Chondrocyte (in vitro differentiated cells): ENCODE measurements at places on chromosomes 5 and 9. TPM values are rescaled to one million over a fixed set of nuclear protein-coding genes. Genes with fewer than 3 reads are reported as not detected.

DNA sequence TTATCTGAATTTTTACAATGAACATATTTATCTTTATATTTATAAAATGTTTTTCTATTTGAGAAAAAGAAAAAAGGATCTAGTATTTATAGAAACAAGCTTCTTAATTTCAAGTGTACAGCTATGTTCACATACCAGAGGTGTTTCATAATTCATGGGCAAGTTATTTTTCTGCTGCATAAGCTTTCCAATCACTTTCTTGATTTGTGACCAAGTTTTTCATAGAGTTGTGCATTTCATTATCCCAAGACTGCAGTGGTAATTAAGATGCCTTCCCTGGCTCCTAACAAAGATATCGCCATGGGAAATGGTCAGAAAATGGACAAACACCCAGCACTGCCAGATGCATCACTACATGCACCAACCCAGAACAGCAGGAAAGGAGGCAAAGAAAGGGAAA lies 124.6 kb downstream of the GNAQ start:
- no peak overlapping the region for H3K4me3 ChIP-seq
- H3K36me3 ChIP-seq, result peaks cover 1% of the 10 kb centered on the region
- no peak overlapping the region for H3K27ac ChIP-seq
- H3K4me1 ChIP-seq, result peaks cover 35% of the 10 kb centered on the region
- no peak for DNase-seq
- no peaks in the 10 kb centered on the region for H3K27me3 ChIP-seq

- H3K4me3 ChIP-seq, result no peak overlapping the region
- DNase-seq, result no peak
- H3K27ac ChIP-seq, result no peak overlapping the region
- no peaks in the 10 kb centered on the region for H3K4me1 ChIP-seq
- no peaks in the 10 kb centered on the region for H3K36me3 ChIP-seq
These were observed 181.3 kb upstream of the ST8SIA4 start for GRCh38 chr5:101084353-101084752.

GRCh38 chr9:81656004-81656403 lies 33.3 kb downstream of the TLE1 start:
- H3K36me3 ChIP-seq, result peaks cover 8% of the 10 kb centered on the region
- H3K4me1 ChIP-seq, result peaks cover 18% of the 10 kb centered on the region

DNA sequence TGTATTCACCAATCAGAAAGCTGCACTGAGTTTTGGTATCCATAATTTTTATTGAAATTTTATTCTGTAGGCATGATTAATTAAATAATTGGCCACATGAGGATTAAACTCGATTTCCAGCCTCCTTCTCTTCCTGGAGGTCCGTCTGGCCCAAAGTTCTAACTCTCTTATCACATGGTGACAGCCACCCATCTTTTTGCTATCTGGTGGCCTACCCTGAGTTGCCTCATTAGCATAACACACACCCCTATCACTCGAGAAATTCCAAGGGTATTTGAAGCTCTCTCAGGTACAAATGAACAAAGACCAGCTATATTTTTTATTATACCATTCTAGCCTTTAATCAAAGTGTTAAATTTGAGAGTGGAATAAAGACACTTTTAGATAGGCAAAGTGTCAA lies 57.7 kb downstream of the APC start:
- no peak overlapping the region for H3K4me3 ChIP-seq
- DNase-seq, result no peak
- H3K27ac ChIP-seq, result peak overlapping the region; percentile 62
- H3K4me1 ChIP-seq, result peaks cover 43% of the 10 kb centered on the region
- H3K36me3 ChIP-seq, result peaks cover 24% of the 10 kb centered on the region

DNA sequence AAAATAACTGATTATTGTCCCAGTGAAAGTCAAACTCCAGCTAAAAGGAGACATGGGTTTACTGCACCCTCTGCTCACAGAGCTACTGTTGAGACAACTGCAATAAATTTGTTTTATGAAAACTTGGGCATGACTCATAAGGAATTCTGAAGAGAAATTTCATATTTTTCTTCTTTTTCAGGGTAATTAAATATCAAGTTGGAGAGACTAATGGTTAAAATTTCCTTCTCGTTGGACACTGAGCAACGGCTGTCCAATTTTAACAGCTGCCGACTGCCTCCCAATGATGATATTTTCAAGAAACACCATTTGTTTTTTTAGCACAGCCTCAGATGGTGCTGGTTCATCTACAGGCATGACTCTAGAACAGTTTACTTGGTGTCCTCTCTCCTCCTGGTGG lies 259.2 kb upstream of the RGMB start:
- no peaks in the 10 kb centered on the region for H3K27me3 ChIP-seq
- DNase-seq, result no peak
- H3K36me3 ChIP-seq, result no peaks in the 10 kb centered on the region
- peaks cover 18% of the 10 kb centered on the region for H3K4me1 ChIP-seq

DNA sequence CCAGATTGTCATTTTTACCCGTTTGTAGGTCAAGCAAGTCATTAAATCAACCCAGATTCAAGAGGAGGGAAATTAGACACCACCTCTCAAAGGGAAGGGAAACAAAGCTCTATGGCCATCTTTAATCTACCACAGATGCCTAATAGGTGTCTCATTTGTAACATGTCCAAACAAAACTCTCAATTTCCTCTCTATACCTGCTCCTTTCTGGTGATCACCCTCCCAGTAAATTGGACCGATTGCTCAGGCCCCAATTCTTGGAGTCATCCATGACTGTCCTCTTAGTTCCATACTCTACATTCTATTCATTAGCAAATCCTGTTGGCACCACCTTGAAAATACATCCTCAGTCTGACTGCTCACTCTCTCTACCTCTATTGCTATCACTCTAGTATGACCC lies 22.1 kb upstream of the UGCG start:
- H3K27me3 ChIP-seq, result no peaks in the 10 kb centered on the region
- DNase-seq, result no peak
- H3K4me1 ChIP-seq, result no peaks in the 10 kb centered on the region
- H3K4me3 ChIP-seq, result no peak overlapping the region

DNA sequence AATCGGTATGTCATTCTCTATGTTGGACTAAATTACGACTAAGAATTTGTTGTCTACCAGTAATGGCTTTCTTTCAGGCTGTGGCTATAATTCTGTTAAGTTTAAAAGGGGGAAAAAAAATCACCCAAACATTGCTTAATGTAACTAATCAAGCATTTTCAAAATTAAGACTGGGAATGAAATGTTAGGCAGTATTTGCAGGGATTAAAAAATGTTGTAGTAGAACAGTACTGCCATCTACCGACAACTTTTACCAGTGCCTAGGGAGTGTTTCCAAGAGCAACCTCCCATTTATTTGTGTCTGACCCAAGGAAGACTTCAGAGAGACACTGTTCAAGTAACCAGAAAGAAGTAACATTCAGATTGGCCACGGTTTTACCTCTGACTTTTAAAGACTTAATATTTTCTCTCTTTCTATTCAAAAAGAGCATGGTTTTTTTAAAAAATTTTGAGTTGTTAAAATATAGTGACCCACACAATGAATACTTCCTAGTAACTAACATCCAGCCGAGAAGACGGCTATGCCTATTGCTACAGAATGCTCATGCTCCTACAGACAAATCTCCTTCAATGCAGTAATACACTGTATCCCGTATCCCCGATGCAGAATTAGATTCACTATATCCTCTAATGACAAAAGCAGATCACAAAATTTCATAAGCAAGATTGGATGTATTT lies 92.4 kb downstream of the ARL15 start:
- peaks cover 9% of the 10 kb centered on the region for H3K4me1 ChIP-seq
- no peaks in the 10 kb centered on the region for H3K36me3 ChIP-seq
- DNase-seq, result no peak
- no peak overlapping the region for H3K27ac ChIP-seq
- H3K27me3 ChIP-seq, result no peaks in the 10 kb centered on the region

- no peak overlapping the region for H3K4me3 ChIP-seq
- DNase-seq, result no peak
- peaks cover 5% of the 10 kb centered on the region for H3K4me1 ChIP-seq
These were observed 444.6 kb downstream of the ZNF608 start for GRCh38 chr5:124301850-124302249.

- no peak overlapping the region for H3K4me3 ChIP-seq
- no peaks in the 10 kb centered on the region for H3K27me3 ChIP-seq
- H3K27ac ChIP-seq, result no peak overlapping the region
- peaks cover 6% of the 10 kb centered on the region for H3K4me1 ChIP-seq
- no peak for DNase-seq
- no peaks in the 10 kb centered on the region for H3K36me3 ChIP-seq
These were observed 50.1 kb downstream of the TMEM167A start for GRCh38 chr5:83026930-83027687.

GRCh38 chr5:2861605-2862004 lies 110.1 kb upstream of the IRX2 start:
- H3K4me3 ChIP-seq, result no peak overlapping the region
- no peak overlapping the region for H3K27ac ChIP-seq
- no peaks in the 10 kb centered on the region for H3K27me3 ChIP-seq
- no peaks in the 10 kb centered on the region for H3K36me3 ChIP-seq

DNA sequence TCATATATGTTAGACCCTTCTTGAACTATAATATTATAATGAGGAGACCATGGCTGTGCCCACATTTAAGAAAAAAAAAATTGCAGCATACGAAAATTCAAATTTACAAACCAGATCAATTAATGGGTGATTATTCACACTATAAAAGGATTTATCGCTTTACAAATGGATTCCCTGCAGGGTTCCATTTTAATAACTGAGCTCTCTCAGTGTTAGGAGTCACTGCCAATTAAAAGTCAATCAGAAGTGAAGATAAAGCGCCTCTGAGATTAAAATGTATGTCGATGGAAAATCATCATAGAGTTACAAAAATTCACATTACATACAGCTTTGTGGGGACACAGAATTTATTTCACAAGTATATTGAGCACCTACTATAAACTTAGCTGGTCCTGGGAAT lies 66.6 kb upstream of the SMARCA2 start:
- no peak overlapping the region for H3K27ac ChIP-seq
- H3K27me3 ChIP-seq, result peaks cover 6% of the 10 kb centered on the region
- H3K4me1 ChIP-seq, result no peaks in the 10 kb centered on the region
- H3K36me3 ChIP-seq, result no peaks in the 10 kb centered on the region
- no peak for DNase-seq
- no peak overlapping the region for H3K4me3 ChIP-seq

GRCh38 chr5:68115584-68115983 lies 100.0 kb upstream of the PIK3R1 start:
- H3K36me3 ChIP-seq, result peaks cover 2% of the 10 kb centered on the region
- no peak overlapping the region for H3K4me3 ChIP-seq
- H3K4me1 ChIP-seq, result no peaks in the 10 kb centered on the region
- no peak for DNase-seq

DNA sequence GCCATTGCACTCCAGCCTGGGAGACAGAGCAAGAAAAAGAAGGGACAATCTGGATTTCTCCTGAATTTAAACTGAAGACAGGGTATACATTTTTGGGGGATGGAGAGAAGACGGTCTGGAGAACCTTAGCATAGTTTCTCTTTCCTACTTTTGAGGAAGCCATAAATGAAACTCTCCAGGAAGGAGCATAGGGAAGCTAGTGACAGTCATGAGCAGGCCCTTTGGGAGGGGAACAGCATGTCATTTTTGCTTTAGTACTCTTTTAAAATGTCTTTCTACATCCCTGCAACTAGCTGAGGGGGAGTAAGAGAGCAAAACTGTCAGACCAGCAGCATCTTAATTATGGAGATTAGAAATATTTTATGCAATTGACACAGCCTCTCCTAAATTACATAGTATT lies 8.2 kb upstream of the SLC44A1 start:
- H3K36me3 ChIP-seq, result no peaks in the 10 kb centered on the region
- no peak overlapping the region for H3K4me3 ChIP-seq
- H3K27me3 ChIP-seq, result peaks cover 19% of the 10 kb centered on the region
- no peak overlapping the region for H3K27ac ChIP-seq

DNA sequence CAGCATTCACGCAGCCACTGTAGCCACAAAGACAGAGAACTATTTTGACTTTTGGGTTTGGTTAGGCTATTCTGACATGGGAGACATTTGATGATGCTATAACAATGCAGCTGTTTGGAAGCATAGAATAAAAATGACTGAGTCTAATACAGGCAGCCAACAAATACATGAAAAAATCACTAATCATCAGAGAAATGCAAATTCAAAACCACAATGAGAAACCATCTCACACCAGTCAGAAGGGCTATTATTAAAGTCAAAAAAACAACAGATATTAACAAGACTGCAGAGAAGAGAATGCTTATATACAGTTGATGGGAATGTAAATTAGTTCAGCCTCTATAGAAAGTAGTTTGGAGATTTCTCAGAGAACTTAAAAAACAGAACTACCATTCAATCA lies 107.1 kb upstream of the POC5 start:
- H3K4me1 ChIP-seq, result no peaks in the 10 kb centered on the region
- H3K4me3 ChIP-seq, result no peak overlapping the region
- H3K27ac ChIP-seq, result no peak overlapping the region

GRCh38 chr5:127233590-127233989 lies 57.0 kb upstream of the MEGF10 start:
- H3K4me1 ChIP-seq, result peaks cover 8% of the 10 kb centered on the region
- H3K27me3 ChIP-seq, result no peaks in the 10 kb centered on the region
- no peak overlapping the region for H3K4me3 ChIP-seq

DNA sequence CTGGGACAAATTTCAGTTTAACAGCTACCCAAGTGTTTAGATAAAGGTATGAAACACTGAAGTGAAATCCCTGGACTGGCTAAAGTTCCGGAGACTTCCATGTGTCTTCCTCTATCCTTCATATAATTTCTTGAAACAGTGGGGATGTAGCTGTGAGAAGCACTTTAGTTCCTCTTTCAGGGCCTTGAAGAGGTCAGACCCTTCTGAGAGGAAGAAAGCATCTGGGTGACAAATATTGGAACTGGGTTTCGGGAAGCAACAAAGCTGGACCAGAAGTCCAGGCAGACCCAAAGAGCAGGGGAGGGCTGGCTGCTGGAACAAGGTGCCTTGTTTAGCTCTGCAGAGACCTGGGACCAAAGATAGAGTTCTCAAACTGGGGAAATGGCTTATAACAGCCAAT lies 75.4 kb upstream of the ZFAND5 start:
- H3K27ac ChIP-seq, result no peak overlapping the region
- peaks cover 37% of the 10 kb centered on the region for H3K4me1 ChIP-seq
- no peaks in the 10 kb centered on the region for H3K36me3 ChIP-seq
- H3K27me3 ChIP-seq, result no peaks in the 10 kb centered on the region

- H3K4me3 ChIP-seq, result no peak overlapping the region
- no peak overlapping the region for H3K27ac ChIP-seq
- H3K36me3 ChIP-seq, result peaks cover 26% of the 10 kb centered on the region
These were observed 49.6 kb upstream of the FBXW11 start for GRCh38 chr5:172055996-172056395.

DNA sequence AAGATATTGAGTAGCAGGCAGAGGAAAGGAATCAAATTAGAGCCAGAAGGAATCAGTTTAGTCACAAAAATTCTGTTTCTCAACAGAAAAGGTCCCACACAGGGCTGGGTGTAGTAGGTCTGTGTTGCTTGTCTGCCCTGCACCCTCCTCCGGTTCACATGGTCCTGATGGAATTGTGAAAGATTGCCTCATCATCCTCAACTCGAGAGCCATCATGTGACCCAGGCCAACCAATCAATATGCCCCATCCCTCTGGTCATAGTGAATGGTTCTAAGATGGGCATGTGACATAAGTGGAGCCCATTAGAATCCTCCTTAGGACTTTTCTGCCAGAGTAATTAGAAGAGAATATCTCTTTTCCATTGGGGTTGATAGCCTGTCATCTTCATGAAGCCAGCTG lies 56.7 kb upstream of the RAD23B start:
- H3K36me3 ChIP-seq, result no peaks in the 10 kb centered on the region
- H3K27ac ChIP-seq, result no peak overlapping the region
- H3K4me3 ChIP-seq, result no peak overlapping the region
- no peak for DNase-seq
- H3K27me3 ChIP-seq, result no peaks in the 10 kb centered on the region
- peaks cover 19% of the 10 kb centered on the region for H3K4me1 ChIP-seq

ACSL6 gene
- not detected in 3 replicates for total RNA-seq

SNCB gene
- 0.45 to 0.95 TPM in 2 of 3 replicates, not detected in the other for total RNA-seq

HAVCR2 gene
- 0.28 to 0.35 TPM in 2 of 3 replicates, not detected in the other for total RNA-seq

RGS3 gene
- total RNA-seq, result 33.8 to 58.2 TPM (median 55.2 TPM) in 3 replicates

ADCY2 gene
- total RNA-seq, result 0.36 to 0.95 TPM in 2 of 3 replicates, not detected in the other

LHFPL2 gene
- 45.4 to 49.6 TPM (median 49.4 TPM) in 3 replicates for total RNA-seq

TMC1 gene
- total RNA-seq, result not detected in 3 replicates

TMEM174 gene
- total RNA-seq, result not detected in 3 replicates

PDGFRB gene
- total RNA-seq, result 331 to 532 TPM (median 499 TPM) in 3 replicates
